Fibroblast of lung (primary cell): ENCODE measurements at places on chromosomes 16 and 17.

- no peak for DNase-seq
Observed at GRCh38 chr17:80967404-80967872, 24.2 kb upstream of the CHMP6 start.

- no peak for DNase-seq
Observed at GRCh38 chr17:16918443-16918842, 53.5 kb downstream of the TNFRSF13B start.

GRCh38 chr16:87486282-87486681 lies 6.5 kb downstream of the ZCCHC14 start:
- DNase-seq, result no peak

- no peak for DNase-seq
Observed at GRCh38 chr16:76614269-76614668, 337.1 kb downstream of the CNTNAP4 start.

DNA sequence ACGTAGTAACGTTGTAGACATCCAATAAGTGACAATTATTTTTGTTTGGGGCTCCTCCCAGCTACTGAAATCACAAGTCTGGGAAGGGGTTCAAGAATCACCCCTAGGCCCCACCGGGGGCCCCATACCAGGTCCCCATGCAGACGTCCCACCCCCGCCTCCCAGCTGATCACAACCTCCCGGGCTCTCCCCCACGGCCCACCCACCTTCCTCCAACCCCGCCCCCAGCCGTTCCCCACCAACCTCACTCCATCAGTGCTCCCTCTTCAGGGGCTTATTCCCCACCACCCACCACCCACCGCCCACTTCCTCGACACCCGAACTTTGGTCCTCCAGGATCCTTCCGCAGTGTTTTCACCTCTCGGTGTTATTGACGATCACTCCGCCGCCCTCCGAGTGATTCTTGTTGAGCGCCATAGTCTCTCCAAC lies 240 bp downstream of the WBP2 start:
- DNase-seq, result no peak

DNA sequence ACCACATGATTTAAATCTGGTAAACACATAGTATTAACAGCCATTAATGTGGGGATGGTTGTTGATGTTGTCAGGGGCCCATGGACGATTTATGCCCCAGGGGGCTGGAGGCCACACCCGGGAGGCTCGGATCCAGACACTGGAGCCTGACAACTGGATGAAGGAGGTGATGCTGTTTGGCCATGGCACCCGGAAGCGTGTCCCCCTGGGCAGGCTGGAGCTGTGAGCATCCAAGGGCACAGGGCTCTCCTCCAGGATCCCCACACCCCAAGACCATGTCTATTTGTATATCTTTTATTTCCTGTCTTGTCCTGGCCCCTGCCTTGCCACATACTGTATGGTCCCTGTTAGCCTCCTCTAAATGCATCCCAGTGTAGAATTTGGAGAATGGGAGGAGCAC lies 4.6 kb downstream of the RSAD1 start:
- DNase-seq, result no peak
